ENCODE measurements at places on chromosomes 12 and 14.

DNA sequence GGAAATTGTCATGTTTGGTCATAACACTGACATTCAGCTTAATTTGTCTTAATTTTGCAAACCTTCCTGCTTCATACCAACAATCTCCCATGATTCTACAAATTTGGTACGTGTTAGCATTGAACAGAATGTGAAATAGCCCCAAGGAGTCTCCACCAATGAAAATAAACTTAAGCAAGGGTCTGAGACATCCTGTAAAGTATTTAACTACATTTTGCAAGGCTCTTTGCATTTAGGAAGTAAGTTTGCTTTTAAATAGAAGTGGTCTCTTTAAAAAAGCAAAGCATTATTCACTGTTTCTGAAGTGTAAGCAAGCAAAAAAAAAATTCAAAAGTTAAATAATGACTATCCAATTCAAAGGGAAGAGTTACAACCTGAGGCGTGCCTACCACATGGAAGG lies 79.9 kb downstream of the WASHC3 start:
- DNase-seq: no peak

DNA sequence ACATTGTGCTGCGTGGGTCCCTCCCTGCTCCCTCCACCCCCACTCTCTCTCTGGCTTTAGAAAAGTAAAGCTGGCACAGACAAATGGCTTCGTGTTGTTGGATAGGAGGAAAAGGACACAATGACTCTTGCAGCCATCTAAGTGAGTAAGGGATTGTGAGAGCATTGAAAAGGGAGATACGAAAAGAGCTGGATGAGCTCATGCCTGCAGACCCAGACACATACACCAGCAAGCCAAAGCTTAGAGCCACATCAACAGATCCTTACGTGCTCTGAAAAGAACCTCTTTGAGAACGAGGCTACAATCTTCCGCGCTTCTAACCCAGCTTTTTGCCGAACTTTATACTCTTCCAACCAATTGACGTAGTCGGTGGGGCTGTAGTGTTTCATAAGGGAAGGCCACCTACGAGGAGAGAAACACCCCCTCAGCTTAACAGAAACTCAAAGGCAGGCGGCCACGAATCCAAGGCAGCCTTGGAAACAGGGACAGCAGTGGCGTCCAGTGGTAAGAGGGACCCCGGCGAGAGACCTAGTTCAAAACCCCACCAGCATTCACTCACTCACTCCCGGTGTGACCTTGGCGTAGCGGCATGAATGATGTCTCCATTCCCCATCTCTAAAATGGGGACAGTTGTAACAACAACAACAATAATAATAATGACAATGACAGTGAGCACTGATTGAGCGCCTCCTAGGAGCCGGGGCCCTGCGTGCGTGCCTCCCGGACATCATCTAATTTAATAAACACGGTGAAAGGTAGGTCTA lies 1.1 kb downstream of the FBXO21 start:
- peak; percentile 10 for DNase-seq

- DNase-seq: no peak
Observed at GRCh38 chr12:94261119-94261518, 112.7 kb downstream of the PLXNC1 start.

GRCh38 chr12:95742586-95742985 lies 48.0 kb downstream of the NTN4 start:
- no peak for DNase-seq

All from mucosa of descending colon (tissue), 3 donors.